Activated CD4-positive, alpha-beta T cell treated with anti-CD3 and anti-CD28 coated beads for 36 hours (primary cell): ENCODE measurements at places on chromosomes 2 and 18. TPM values are rescaled to one million over a fixed set of nuclear protein-coding genes. Genes with fewer than 3 reads are reported as not detected.

DNA sequence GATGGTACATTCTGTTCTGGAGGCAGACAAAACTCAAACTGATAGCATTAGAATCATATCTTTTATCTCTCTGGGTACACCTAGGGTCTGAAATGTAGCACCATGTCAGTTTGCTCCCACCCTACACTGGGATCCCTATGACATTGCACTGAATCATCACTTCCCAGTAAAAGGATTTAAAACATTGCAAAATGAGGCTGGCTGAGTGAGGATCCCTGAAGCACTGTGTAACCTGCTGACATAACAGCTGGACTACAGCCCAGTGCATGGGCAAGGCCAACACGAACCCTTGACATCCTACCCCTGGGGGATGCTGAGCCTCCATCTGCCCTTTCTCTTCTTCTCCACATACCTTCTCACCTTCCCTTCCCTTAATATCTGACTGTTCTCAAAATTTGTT lies 253.2 kb downstream of the TTC32 start:
- no peak for DNase-seq

GRCh38 chr18:74446631-74447403 lies 10.3 kb downstream of the DIPK1C start:
- DNase-seq = no peak

GRCh38 chr2:21812766-21813165 lies 689.0 kb downstream of the TDRD15 start:
- DNase-seq = no peak

DNA sequence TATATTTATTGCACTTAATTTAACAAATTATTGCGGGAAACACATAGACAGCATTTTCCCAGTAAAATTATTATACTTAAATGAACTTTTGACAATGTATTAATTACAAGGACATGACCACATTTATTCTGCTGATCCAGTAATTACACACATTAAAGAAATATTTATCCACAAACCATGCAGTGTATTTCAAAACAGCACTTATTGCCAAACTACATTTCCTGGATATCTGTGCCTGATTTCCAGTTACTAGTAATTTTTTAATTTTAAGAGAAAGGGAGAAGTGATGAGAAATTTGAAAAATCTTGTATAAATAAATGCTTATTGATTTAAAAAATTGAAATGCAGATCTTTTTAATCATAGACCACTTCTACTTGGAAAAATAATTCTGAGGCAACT lies 1458.7 kb upstream of the ACVR2A start:
- DNase-seq = no peak

GRCh38 chr2:25838152-25838756 lies 40.0 kb downstream of the ASXL2 start:
- DNase-seq = no peak

DNA sequence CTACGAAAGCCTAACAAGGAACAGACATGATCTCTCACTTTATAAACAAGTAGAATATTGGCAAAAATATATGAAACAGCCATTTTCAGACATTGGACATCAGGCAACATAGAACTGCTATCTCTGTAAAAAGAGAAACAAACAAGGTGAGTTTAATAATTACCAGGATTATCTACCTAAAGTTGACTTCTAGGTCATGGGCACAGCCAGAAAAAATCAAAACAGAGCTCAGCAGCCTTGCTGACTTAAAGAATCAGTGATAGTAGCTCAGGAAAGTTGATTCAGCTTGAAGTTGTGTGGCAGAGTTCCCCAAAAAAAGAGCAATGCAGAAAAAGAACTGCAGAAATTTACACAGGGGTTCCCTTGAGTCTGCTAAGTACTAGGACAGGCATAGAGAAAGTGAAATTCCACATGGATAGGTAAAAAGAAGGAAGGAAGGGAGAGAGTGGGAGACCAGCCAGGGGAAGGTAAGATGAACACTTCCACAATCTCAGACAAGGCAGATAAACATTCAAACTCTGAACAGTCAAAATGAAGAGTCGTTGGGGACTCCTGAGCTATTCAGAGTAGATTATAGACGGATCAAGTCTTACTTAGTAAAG lies 102.0 kb downstream of the EXOC6B start:
- no peak for DNase-seq

DNA sequence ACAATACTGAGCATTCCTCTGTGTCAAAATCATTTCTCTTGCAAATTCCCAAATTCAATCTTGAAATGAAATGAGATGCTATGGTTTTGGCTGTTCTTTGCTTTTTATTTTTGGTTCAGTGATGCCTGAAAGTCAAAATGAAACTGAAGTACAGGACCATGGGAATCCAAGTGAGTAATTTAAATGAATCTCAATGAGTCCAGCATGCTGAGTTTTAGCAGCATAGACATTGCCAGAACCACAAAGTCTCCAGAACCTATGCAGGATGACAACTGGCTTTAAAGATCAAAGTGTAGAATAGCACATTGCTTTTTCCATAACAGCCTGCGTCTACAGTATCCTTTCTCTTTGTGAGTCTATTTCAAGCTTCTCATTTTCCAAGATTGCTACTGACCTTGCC lies 1050.7 kb upstream of the PIK3C3 start:
- DNase-seq = no peak

GRCh38 chr2:62938126-62938525 lies 112.5 kb upstream of the OTX1 start:
- DNase-seq = no peak

GRCh38 chr18:44579028-44579702 lies 101.5 kb upstream of the SETBP1 start:
- DNase-seq = no peak

DNA sequence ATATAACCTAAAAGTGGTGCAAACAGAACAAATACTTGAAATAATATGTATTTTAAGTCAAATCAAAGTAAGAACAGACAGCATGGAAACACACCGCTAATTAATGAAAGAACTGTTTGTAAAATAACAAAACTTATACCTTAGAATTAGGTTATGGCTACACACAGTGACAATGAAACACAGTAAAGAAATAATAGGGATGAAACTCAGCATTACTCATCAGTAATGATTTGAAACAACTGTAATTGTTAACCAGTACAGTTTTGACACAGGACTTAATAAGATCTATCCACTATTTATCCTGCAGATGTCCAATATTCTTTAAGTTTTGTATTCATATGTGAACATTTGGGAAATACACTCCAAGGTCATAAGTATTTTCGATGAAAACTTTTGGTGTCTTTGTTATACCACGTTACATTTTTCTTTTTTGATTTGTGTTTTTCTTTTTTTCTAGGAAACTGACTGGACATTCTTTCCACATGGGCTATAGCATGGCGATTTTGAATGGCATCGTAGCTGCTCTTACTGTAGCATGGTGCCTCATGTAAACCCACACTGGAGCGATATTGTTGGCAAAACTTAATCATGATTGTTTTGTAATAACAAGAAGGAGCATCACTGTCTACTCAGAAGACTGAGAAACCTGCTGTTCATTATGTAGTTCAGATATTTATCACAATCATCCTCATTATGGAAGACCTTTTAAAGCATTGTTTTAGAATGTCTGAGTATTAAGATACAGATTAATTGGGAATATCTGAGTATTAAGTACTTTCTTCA lies 41.1 kb downstream of the ARL6IP6 start:
- no peak for DNase-seq

GRCh38 chr2:28300485-28301341 lies 91.9 kb upstream of the FOSL2 start:
- DNase-seq = no peak

DNA sequence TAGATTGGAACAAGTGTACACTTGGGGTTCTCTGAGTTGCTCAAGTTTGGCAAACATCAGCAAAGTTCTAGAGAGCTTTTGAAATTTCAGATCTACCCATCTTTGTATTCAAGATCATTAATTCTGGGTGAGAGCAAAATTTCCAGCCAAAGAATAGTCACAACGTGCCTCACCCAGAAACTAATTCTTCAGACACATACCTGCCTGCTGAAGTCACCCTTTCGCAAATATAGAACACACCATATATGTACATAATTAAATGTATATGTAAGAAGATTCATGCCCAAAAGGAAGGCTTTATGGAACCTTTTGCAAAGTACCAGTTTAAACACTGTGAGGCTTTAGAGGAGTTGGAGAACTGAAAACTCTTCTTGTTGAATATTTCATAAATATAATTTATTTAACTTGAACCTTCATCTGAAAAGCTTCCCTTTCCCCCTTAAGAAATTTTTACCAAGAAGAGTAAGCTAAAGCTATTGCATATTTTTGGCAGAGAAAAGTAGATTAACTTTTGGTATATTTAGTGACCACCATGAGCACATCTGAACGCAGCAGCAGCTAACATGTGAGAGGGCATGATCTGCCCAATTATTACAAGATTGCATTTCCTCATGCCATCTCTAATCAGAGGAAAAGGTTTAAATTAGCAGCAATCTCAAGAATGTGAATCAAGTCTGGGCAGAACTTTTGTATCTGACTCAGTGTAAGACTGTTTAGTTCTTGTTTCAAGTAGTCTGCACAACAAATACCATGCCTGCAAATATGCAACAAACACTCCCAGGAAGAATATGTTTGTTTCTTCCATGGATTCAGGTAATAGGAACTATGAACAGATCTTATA lies 8.2 kb downstream of the RND3 start:
- no peak for DNase-seq

GRCh38 chr2:176729706-176730569 lies 460.7 kb downstream of the MTX2 start:
- no peak for DNase-seq

DNA sequence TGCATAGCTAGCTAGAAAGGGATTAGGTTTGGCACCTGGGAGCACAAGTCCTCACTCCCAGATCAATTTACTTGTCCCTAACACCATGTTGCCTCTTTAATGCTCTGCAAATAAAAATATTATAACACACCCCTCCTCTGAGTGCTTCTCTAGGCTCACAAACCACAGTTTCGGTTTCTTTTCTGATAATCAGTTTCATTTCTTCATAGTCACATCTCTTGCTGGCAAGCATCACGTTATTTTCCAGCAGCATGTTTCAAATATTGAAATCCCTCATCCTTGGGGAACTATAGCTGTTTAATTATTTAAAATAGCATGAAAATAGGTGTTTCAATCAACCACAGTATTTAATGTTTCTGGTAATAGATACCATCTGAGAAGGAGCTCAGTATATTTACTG lies 13.9 kb upstream of the SMCHD1 start:
- no peak for DNase-seq

DNA sequence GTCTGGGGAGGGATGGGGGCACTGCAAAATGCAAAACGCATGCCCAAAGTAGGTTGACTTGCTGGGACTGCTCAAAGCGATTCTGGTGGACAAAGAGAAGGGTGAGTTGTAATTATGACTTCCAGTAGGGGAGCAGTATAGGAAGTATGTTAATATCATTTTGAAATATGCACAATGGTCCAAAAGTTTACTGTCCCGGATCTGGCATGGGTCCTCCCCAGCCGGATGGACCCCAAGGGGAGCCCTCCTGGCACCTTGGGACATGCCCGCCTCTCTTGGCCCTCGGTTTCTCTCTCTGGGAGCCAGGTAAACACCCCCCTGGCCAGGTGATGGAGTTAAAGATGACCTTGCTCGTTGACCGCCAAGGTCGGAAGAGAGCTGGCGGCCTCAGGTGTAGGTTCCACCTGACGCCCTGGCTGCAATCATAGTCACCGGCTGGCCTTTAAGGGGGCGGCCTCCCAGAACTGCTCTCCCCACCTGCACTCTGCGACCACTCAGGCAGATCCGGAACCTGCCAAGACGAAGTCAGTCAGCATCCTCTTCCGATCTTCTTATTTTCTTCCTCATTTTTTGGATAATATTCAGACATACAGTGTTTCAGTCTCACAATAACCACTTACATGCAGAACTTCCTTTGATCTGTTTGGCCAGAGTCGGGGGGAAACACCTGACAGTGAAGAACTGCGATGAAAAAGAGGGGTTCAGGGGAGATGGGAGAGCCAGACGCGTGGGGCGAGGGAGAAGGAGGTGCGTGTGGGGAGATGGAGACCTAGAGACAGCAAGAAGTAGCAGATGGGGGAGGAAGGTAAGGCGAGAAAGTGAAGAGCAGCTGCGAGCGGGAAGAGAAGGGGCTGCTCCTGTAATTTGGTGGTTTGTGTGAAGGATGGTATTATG lies 148.3 kb downstream of the MEIS1 start:
- no peak for DNase-seq

DNA sequence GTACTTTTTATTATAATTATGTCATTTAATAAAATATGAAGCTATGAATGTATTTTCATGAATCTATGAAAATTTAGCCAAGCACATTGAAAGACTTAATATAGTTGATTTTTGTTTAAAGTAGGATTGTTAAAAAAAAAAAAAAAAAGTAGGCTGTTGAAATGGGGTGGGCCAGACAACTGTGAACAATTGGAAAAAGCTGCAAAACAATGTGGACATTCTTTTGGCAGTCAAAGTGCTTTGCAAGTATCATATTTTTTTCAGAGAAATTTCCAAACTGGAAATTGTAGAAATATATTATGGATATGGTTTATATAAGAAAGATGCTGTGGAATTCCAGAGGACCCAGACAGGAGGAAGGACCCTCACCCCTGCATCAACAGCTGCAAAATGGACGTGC lies 82.1 kb downstream of the ETAA1 start:
- no peak for DNase-seq

- peak; percentile 23 for DNase-seq
Measured at GRCh38 chr2:147623328-147623727, 221.5 kb upstream of the ACVR2A start.

- no peak for DNase-seq
Measured at GRCh38 chr18:49846718-49847470, 33.6 kb upstream of the ACAA2 start.

GRCh38 chr2:37794717-37795116 lies 123.3 kb upstream of the CDC42EP3 start:
- no peak for DNase-seq

- peak; percentile 24 for DNase-seq
Measured at GRCh38 chr18:9743200-9744016, 35.3 kb downstream of the RAB31 start.

DNA sequence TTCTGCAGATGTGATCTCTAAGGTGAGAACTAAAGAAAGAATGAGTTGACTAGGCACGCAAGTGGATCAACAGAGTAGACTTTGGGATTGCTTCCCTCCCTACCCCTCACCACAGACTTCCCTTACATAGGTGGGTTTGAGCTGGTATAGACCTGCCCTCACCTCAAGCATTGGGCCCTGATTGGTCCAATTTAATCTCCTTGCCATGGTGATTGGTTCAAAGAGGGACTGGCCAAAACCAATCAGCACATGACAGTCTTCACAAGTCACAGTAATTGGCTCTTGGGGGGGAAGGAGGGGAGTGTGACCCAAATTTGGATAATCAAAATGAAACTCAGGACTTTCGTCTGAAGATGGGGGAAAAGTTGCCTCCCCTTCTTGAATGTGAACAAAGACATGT lies 36.6 kb upstream of the LNPK start:
- DNase-seq = no peak

DNA sequence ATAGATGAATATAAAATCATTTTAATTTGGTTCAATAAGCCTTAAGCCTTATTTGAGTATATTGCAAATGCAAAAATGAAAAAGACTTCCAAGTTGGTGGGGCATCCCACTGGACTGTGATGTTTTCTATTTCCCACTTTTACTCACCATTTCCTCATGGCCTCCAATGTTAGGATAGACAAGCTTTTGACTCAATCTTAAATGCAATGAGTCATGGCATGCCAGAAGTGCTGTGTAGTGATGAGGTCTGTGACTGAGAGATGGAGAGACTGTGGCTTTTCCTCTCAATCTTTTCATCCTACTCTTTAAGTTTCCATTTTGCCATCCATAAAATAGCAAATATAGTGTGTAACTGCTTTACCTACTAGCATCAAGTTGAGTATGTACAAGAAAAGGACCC lies 1401.2 kb upstream of the CELF4 start:
- DNase-seq = no peak

Gene BMP10
- not detected for total RNA-seq

Gene EVX2
- total RNA-seq = not detected

Gene PAPOLG
- total RNA-seq = 14.2 TPM

Gene ADCYAP1
- total RNA-seq = not detected

Gene UGT1A3
- not detected for total RNA-seq

Gene ELOA2
- total RNA-seq = not detected

Gene CYTIP
- 470 TPM for total RNA-seq

Gene SP100
- total RNA-seq = 150 TPM
